Skin of body (tissue), 3 donors: ENCODE measurements at places on chromosomes 11 and 22.

GRCh38 chr22:25448435-25449051, 115.9 kb upstream of the GRK3 start:
- peak; percentile 22 for DNase-seq

GRCh38 chr22:45577746-45578523, 75.3 kb downstream of the FBLN1 start:
- DNase-seq: peak; percentile 57

DNA sequence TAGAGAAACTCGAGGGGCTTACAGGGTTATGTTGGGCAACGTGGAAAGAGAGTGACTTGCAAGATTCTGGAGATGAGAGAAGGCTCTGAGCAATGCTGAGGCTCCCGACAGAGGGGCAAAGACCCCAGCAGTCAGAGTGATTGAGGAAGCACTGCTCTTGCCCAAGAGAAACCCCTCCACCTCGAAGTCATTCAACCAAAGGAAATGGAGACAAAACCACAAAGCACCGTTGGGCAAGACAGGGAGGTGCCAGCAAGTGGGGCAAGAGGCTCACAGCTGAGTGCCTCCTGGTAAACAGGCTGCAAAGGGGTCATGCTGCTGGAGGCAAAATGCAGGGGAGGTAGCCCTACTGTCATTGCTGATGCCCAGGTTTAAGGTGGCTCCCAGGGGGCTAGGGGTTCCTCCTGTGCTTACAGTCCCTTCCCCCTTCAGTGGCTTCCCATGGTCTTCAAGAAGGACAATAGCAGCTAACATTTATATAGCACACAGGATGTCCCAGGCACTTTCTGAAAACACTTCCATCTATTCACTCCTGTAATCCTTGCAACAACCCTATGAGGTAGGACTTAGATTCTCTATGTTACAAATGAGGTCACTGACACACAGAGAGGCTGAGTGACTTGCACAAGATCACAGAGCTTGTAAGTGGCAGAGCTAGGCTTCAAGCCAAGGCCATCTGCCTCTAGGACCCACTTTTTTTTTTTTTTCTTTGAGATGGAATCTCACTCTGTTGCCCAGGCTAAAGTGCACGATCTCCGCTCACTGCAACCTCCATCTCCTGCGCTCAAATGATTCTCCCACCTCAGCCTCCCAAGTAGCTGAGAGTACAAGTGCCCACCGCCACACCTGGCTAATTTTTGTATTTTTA, 18.1 kb upstream of the MYH9 start:
- no peak for DNase-seq

DNA sequence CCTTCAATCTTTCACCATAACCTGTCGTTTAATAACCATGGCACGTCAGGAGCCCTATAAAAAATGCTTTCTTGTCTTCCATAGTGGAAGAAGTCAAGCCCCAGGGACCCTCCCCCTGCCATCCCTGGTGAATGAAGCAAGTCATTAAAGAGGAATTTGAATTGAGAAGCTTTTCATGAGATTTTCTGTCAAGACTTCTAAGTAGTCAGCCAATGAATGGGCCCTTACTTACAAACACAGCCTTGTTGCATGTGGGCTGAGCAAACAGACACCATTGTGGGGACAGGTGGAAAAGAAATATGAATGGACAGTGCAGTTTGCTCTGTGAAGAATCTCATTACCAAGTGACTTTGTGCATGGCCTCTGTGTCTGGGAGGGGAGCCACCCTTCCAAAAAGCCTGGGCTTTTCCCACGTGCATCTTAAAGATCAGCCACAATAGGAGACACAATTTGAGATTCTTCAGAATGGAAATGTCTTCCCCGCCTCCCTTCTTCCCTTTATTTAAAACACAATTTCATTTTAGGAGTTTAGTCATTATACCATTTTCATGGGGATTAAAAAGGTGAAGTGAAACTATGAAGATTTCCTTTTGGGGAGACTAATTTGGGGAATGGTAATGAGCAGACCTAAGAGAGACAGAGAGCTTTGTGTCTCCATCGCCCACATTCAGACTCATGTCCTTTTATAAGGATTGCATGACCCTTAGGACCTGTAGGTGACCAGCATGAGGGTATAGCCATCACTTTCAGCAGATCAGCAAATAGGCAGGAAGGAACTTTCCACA, 152.0 kb downstream of the LRRC4C start:
- no peak for DNase-seq

DNA sequence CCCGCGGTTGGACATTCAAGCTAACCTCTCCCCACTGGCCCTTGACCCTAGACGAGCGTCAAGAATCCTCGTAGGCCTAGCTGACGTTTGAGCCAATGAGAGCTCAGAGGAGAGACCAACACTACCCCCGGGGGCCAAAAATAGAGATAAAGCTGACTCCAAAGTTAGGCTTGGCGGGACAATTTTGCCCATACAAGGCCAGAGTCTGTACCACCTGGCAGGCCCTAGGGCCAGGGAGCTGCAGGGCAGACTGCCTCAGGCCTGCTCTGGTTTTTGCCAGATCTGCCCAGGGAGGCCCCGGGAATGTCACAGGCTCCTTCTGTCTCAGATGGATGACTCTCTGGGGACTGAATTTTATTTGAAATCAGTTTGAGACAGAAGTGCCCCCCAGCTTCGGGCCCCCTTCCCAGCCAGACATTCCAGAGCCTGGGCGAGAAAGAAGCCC, 40.8 kb upstream of the ACCSL start:
- DNase-seq: no peak
